Muscle of leg (tissue), 16 donors: ENCODE measurements at places on chromosomes 11 and 22. TPM values are rescaled to one million over a fixed set of nuclear protein-coding genes. Genes with fewer than 3 reads are reported as not detected.

DNA sequence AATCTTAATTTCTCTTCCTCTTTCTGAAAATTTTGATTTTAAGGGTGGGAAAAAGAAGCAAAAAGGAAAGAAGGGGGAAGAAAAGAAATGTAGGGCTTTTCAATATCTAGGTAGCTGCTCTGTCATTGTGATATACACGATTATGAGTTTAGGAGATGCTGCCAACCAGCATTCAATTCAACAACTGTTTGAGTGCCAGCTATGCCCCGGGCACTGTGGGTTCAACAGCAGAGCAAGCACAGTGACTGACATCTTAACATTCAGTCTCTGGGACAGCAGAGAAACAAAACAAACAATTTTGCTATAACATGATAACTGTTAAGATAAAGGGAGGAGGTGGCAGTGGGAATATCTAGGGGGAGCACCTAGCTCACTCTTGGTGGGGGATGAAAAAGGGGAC is 91.6 kb downstream of the DBX1 start:
- no peak for DNase-seq

Gene LINC01488
- 0.04 TPM for total RNA-seq

Gene SLC22A9
- not detected for total RNA-seq

DNA sequence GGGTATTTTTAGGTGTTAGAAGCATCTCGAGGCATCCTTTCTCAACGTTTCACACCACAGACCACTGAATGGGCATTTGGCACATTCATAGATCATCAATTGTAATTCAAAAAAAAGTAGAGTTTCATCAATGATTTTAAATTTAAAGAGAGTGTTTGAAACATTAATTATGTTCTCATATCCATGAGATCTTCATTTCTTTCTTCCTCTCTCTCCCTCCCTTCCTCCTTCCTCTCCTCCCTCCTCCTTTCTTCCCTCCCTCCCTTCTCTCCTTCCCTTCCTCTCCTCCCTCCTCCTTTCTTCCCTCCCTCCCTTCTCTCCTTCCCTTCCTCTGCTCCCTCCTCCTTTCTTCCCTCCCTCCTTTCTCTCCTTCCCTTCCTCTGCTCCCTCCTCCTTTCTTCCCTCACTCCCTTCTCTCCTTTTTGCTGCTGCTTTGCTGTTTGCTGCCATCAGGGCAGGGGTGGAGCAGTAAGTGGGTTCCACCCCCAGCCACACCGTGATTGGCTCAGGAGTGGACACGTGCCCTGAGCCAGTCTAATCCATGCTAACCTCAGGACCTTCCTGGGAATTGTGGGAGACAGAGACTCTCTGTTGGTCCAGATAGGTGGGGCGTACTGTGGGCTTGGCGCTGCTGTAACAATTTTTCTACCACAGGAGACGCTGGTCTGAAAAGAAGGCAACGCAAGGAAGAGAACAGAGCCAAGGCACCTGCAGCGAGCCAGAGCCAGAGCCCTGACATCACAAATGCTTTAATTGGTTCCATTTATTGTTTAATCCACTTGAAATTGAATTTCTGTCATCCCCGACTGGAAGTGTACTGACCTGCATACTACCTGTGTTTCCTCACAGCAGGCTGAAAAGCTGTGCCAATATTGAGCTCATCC is 33.7 kb upstream of the APOBEC3A start:
- peak; percentile 96 for DNase-seq

Gene MYRF
- 0.49 TPM for total RNA-seq

GRCh38 chr11:75236062-75236461 is 4.5 kb upstream of the TPBGL start:
- DNase-seq, result no peak

GRCh38 chr22:44787832-44788231 is 35.5 kb downstream of the ARHGAP8 start:
- DNase-seq, result no peak

GRCh38 chr11:32210556-32210955 is 119.7 kb downstream of the RCN1 start:
- no peak for DNase-seq

- no peak for DNase-seq
Observed at GRCh38 chr11:14306481-14306880, 52.5 kb downstream of the RRAS2 start.

DNA sequence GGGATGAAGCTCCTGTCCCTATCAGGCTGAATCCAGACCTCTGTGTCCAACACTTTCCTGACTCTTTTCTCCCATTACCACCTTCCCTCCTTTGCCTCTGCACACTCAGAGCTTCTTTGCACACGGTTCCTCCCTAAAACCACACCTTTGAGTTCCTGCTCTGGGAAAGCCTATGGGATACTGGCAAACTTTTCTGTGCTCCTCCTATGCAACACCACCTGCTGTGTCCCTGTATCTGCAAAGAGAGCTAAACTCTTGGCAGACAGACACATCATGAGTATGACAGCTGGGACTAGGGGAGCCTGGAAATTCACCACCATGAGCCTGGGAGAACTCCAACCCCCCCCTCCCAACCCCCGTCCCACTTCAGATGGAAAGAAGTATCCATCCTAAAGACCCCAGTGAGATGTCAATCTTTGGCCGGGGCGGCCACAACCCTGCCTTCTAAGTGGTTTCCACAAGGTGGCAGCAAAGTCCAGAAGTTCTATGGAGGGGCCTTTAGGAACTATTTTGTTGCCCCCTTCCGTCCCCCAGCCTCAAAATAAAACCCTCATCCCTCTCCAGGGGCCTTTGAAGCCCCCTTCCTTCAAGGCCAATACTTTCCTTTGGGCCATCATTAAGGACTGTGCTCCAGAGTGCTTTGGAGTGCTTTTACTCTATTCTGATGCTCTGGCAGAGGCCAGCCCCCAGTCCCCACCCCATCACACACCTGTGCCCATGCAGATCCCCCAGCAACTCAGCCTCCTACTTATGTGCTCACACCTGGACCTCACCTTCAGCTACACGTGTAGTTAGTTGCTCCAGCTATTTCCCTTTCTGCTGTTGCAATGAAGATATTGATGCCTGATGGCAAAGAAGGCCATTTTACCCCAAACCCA is 19.4 kb downstream of the HTR3A start:
- peak; percentile 6 for DNase-seq

DNA sequence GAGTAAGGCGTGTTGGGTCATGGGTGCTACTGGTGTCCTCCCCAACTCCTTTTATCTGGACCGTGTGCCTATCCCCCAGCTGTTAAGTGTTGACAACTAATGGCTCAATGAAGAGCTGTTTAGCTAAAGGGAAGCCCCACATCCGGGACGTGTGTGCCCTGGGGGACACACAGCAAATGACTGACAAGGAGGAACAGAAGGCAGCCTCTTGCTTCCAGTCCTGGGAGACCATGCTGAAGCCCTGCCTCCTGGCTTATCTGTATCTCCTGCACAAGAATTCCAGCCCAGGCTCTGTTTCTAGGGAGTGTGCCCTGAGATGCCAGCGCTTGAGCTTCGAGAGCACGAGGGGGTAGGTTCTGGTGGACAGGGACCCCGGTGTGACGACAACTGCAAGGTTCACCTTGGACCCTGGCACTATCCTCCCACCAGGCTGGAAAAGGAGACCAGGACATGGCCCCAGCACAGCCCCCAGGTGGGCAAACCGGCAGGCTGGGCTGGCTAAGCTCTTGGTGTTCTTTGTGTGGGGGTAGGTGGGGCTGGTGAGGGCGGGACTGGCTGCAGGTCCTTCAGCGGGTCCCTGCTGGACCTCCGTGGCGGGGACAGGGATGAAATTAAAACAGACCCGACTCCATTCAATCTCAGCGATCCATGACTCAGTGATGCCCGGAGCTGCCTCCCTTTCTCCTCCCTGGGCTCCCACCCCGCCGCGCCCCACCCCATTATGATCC is 21.0 kb downstream of the ASCL2 start:
- DNase-seq, result no peak

GRCh38 chr11:67996622-67997474 is 7.0 kb downstream of the UNC93B1 start:
- DNase-seq, result peak; percentile 41

- DNase-seq, result peak; percentile 19
Observed at GRCh38 chr11:114678125-114679036, at the start of gene NXPE2. Gene NXPE2 (plus strand): TSS chr11:114678527. CDS start chr11:114678576, 49 bp downstream.

GRCh38 chr11:284105-285020 is 4.6 kb upstream of the PGGHG start:
- no peak for DNase-seq

- DNase-seq, result no peak
Observed at GRCh38 chr22:31977939-31978338, 33.6 kb downstream of the YWHAH start.

Gene OR52I1
- not detected for total RNA-seq

DNA sequence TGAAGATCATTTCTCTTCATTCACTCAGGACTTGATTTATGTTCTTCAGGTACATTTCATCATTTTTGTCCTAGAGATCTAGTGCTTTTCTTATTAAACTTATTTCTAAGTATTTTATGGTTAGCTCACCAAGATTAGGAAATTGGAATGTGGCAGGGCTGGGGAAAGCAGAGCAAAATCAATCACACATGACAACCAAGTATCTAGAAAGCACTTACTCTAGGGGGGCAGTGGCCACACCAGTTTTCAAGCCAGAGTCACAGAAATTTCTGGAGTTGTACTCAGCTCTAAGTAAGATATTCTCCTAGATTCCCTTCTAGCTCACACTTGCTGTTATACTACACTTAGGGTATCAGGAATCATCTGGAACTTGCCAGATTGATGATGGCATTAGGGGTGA is 33.3 kb upstream of the MYEOV start:
- DNase-seq, result no peak

- no peak for DNase-seq
Observed at GRCh38 chr11:118715837-118716260, 36.4 kb upstream of the TREH start.

DNA sequence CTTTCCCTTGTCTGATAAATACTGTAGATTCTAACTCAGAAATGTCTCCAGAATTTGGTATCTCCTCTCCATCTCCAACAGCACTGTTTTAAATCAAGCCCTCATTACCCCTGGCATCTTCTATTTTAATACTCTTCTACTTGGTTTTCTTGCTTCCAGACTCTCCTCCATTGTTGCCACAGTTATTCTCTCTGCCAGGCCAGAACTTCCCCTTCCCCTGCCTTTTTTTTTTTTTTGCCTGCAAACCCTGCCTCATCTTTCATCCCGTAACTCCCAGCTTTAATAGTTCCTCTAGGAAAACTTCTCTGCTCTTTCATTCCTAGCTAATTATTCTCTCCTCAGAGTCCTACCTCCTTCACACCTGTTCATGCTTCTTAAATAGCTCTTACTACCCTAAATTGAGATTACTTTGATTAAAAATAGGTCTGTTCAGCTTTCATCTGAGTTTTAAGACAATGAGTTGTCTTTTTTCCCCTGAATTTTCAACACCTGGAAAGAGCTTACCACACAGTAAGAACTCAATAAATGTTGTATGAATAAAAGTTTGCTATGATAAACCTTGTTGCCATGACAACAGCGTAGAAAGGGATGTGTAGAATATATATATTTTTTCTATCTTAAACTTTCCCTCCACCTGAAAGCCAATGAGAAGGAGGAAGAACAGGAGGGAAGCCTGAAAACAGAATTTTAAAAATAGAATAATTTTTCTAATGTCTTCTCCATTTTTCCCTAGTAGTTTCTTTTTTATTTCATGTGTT is 3.6 kb downstream of the IL18 start:
- no peak for DNase-seq

GRCh38 chr22:29275819-29276565 is 7.9 kb downstream of the EWSR1 start:
- no peak for DNase-seq

GRCh38 chr22:48760481-48761390 is 1066.9 kb downstream of the BRD1 start:
- DNase-seq, result peak; percentile 51

- no peak for DNase-seq
Observed at GRCh38 chr22:49398646-49399045, 429.0 kb downstream of the BRD1 start.

Gene CNTF
- 0.89 TPM for total RNA-seq

DNA sequence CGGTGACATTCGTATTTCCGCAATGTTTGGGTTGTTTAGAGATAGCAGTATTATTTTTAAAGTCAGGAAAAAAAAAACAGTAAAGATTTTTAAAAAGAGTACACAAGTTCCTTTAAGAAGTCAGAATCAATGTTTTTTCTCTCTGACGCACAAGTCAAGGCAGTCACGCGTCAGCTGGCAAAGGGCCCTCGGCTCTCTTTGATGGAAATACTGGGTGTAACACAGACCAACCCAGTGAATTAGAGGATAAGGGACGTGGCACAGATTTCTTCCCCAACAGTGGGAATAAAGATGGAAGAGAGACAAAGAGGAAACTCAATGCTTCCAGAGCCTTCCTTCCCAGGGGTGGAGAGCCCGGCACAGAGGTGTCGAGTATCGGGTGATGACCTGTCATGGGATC is 13.4 kb downstream of the ASCC2 start:
- DNase-seq, result peak; percentile 33

- peak; percentile 75 for DNase-seq
Observed at GRCh38 chr11:134417871-134418840, 6.1 kb upstream of the B3GAT1 start.

Gene MS4A3
- 0.49 TPM for total RNA-seq

DNA sequence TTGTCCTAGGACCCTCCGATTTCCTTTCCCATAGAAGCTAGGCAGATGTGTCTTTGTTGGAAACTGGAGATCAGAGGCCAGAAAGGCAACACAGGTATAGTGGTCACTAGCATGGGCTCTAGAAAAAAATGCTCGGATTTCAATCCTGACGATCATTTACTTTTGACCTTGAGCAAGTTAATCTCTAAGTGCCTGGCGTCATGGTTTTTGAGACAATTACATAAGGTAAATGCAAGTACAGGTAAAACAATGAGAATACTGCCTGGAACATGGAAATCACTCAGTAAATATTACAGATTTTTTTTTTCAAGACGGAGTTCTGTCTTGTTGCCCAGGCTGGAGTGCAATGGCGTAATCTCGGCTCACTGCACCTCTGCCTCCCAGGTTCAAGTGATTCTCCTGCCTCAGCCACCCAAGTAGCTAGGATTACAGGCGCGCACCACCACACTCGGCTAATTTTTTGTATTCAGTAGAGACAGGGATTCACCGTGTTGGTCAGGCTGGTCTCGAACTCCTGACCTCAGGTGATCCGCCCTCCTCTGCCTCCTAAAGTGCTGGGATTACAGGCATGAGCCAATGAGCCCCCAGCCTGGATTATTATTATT is 1.1 kb upstream of the DENND5A start:
- DNase-seq, result peak; percentile 16

Gene ADM2
- 0.40 TPM for total RNA-seq

- peak; percentile 53 for DNase-seq
Observed at GRCh38 chr11:35619116-35619854, 1.0 kb downstream of the FJX1 start.

Gene EFEMP2
- total RNA-seq, result 73.9 TPM

- no peak for DNase-seq
Observed at GRCh38 chr11:96424693-96425092, 34.9 kb downstream of the JRKL start.

Gene TMEM191C
- 0.40 TPM for total RNA-seq

- DNase-seq, result peak; percentile 95
Observed at GRCh38 chr22:36856121-36856791, 4.5 kb upstream of the NCF4 start.

Gene KCNK4
- 0.13 TPM for total RNA-seq

Gene VSIG2
- 0.49 TPM for total RNA-seq

DNA sequence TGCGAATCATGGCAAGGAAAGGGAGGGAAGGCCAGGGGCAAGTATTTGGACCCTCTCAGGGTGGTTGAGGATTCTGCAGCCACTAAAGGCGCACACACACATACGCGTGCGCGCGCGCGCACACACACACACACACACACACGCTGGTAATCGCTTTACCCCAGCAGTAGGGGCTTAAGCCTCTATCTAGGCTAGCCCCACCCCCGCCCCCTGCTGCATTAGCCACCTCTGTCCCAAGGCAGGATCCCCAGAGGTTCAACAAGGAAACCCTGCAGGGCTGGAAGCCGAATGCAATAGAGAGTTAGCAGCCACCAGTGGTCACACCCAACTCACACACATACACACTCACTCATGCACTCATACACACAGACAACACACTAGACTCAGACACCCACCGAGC is 28.6 kb upstream of the ELFN2 start:
- DNase-seq, result no peak

Gene APOL5
- total RNA-seq, result 1.1 TPM
